ENCODE measurements at places on chromosomes 4 and X. TPM values are rescaled to one million over a fixed set of nuclear protein-coding genes. Genes with fewer than 3 reads are reported as not detected.

GRCh38 chr4:4329496-4329895, 39.4 kb downstream of the ZBTB49 start:
- H3K27me3 ChIP-seq: no peaks in the 10 kb centered on the region
- no peaks in the 10 kb centered on the region for H3K4me1 ChIP-seq
- no peak for DNase-seq
- no peak overlapping the region for H3K4me3 ChIP-seq
- no peaks in the 10 kb centered on the region for H3K36me3 ChIP-seq

The LINC00632 gene
- polyA plus RNA-seq: not detected

DNA sequence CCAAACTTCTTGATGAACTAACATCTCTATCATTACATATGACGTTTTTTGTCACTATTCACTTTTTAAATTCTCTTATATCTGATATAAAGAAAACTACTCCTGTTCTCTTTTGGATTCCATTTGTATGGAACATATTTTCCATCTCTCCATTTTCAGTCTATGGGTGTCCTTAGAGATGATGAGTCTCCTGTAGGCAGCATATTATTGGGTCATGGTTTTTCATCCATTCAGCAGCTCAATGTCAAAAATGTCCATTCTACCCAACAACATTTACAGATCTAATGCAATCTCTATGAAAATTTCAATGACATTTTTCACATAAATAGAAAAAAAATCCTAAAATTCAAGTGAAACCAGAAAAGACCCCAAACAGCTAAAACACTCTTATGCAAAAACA, 60.3 kb downstream of the BRWD3 start:
- no peak for DNase-seq
- no peak overlapping the region for H3K27ac ChIP-seq
- no peaks in the 10 kb centered on the region for H3K36me3 ChIP-seq
- no peaks in the 10 kb centered on the region for H3K4me1 ChIP-seq
- H3K4me3 ChIP-seq: no peak overlapping the region
- no peaks in the 10 kb centered on the region for H3K27me3 ChIP-seq

DNA sequence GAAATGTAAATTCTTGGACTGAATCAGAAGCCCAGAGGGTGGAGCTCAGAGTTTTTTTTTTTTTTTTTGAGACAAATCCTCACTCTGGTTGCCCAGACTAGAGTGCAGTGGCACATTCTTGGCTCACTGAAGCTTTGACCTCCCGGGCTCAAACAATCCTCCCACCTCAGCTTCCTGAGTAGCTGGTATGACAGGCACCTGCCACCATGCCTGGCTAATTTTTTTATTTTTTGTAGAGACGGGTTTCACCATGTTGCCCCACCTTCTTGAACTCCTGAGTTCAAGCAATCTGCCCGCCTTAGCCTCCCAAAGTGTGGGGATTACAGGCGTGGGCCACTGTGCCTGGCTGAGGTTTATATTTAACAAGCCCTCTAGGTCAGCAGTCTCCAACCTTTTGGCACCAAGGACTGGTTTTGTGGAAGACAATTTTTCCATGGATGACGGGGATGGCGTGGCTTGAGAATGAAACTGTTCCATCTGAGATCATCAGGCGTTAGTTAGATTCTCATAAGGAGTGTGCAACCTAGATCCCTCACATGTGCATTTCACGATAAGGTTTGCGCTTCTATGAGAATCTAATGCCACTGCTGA, 76.7 kb downstream of the FHIP1A start:
- H3K4me3 ChIP-seq: no peak overlapping the region
- no peak for DNase-seq
- H3K27me3 ChIP-seq: no peaks in the 10 kb centered on the region
- H3K4me1 ChIP-seq: no peaks in the 10 kb centered on the region
- H3K36me3 ChIP-seq: no peaks in the 10 kb centered on the region
- H3K27ac ChIP-seq: no peak overlapping the region

GRCh38 chrX:136488706-136489105, 959 bp downstream of the BRS3 start:
- H3K27me3 ChIP-seq: no peaks in the 10 kb centered on the region
- no peak overlapping the region for H3K27ac ChIP-seq
- H3K36me3 ChIP-seq: no peaks in the 10 kb centered on the region
- H3K4me3 ChIP-seq: no peak overlapping the region
- no peaks in the 10 kb centered on the region for H3K4me1 ChIP-seq

The MFAP3L gene
- not detected for polyA plus RNA-seq

The GPR101 gene
- not detected for polyA plus RNA-seq

- H3K4me3 ChIP-seq: no peak overlapping the region
- H3K4me1 ChIP-seq: peaks cover 5% of the 10 kb centered on the region
- H3K27me3 ChIP-seq: no peaks in the 10 kb centered on the region
- no peaks in the 10 kb centered on the region for H3K36me3 ChIP-seq
- no peak for DNase-seq
Measured at GRCh38 chr4:109077505-109077904, 225.0 kb downstream of the COL25A1 start.

GRCh38 chr4:141416219-141416618, 195.5 kb downstream of the ZNF330 start:
- H3K27ac ChIP-seq: no peak overlapping the region
- H3K4me1 ChIP-seq: no peaks in the 10 kb centered on the region
- H3K36me3 ChIP-seq: no peaks in the 10 kb centered on the region

- DNase-seq: peak; percentile 11
- H3K27ac ChIP-seq: no peak overlapping the region
- no peaks in the 10 kb centered on the region for H3K27me3 ChIP-seq
- H3K4me3 ChIP-seq: no peak overlapping the region
- H3K4me1 ChIP-seq: no peaks in the 10 kb centered on the region
- no peaks in the 10 kb centered on the region for H3K36me3 ChIP-seq
Measured at GRCh38 chrX:108001218-108001814, 19.1 kb upstream of the TEX13B start.

The CXCL5 gene
- not detected for polyA plus RNA-seq

DNA sequence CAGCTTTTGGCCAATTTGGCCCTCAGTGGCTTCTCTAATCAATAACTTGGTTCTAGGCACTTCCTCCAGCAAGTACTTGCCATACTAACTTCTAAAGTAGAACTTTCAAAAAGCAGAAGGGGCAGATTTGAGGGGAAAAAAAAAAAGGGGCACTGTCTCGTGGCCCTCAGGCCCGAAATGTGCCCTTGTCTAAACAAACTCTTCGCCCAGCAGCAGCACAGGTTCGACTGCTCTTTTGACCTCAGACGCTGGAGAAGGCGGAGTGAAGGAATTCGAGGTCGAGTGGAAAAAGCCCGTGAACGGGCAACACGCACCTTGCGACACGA, 775 bp downstream of the GRPEL1 start:
- H3K27ac ChIP-seq: peak overlapping the region; percentile 94
- no peaks in the 10 kb centered on the region for H3K27me3 ChIP-seq
- H3K4me1 ChIP-seq: peaks cover 46% of the 10 kb centered on the region
- H3K36me3 ChIP-seq: peaks cover 18% of the 10 kb centered on the region

DNA sequence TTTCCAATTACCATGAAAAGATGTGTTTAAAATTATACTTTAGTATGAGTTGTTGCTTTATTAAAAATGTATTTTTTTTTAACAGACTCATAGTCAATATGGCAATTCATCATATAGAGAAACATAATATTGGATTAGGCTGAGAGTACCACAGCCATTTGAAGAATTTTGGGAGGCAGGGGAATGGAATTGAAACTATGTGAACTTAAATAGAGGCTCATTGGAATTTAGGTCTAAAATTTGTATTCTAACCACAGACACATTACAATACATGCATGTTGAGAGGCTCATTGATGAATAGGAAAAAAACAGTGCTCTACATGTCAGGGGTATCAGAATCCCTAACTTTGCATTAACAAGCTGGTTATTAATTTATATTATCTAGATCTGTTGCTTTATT, 269.6 kb downstream of the DKK2 start:
- H3K4me1 ChIP-seq: no peaks in the 10 kb centered on the region
- H3K27me3 ChIP-seq: no peaks in the 10 kb centered on the region
- no peak overlapping the region for H3K27ac ChIP-seq
- no peak for DNase-seq
- H3K4me3 ChIP-seq: no peak overlapping the region
- H3K36me3 ChIP-seq: no peaks in the 10 kb centered on the region

The RBM46 gene
- not detected for polyA plus RNA-seq

DNA sequence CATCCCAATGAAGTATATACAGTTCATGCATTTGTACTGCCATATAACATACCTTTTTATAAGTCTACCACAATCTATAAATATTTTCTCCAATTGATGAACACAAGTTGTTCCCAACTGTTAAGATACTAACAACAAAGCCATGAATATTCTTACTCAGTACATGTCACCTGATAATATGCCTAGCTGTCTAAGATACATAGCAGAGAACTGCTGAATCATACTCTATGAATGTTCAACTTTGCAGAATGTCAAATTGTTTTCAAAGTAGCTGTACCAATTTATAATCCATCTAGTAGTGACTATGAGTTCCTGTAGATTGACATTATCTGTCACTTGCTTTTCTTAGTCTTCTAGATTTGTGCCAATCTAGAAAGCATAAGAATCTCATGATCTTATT, 84.9 kb downstream of the RAB28 start:
- no peak overlapping the region for H3K27ac ChIP-seq
- no peak for DNase-seq
- no peak overlapping the region for H3K4me3 ChIP-seq
- H3K4me1 ChIP-seq: no peaks in the 10 kb centered on the region

DNA sequence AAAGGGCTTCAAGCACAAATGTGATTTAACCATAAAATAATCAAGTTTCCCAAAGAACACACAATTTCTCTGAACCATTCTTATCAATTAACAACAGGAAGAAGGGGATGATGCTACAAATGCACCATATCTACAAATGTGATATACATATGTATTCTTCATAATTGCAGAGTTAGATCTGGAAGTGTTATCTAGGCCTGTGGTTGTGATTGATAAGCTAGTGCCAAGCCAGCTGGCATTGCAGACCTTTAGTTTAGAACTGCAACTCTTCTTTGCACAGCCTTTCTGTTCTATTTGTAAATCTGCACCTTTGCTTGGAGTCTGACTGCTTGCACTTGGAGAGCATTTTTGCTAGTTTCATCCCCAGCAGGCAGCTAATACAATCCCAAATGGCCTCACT, 145.5 kb upstream of the NPY2R start:
- H3K36me3 ChIP-seq: no peaks in the 10 kb centered on the region
- DNase-seq: no peak
- H3K4me3 ChIP-seq: no peak overlapping the region
- H3K4me1 ChIP-seq: no peaks in the 10 kb centered on the region
- no peak overlapping the region for H3K27ac ChIP-seq
- H3K27me3 ChIP-seq: no peaks in the 10 kb centered on the region

- DNase-seq: no peak
- H3K27me3 ChIP-seq: no peaks in the 10 kb centered on the region
- no peaks in the 10 kb centered on the region for H3K4me1 ChIP-seq
Measured at GRCh38 chr4:2449051-2449450, 19.9 kb upstream of the RNF4 start.

DNA sequence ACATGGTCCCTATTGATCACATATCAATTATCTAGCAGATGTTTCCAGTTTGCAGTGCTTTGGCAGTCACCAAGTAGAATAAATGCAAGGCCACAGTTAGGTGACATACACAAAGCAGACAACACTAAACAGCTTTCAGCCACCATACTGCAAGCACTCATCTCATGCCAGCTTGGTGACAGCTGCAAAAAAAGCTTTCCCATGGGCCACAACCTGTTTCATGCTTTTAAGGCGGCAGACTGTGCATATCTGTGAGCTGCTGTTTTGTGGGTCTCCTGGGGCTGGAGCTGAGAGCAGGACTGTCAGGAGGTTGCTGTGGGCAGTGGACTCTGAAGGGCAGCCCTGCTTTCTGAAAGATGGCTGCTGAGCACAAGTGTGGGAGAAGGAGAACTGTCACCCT, 82.6 kb downstream of the FHDC1 start:
- H3K27me3 ChIP-seq: no peaks in the 10 kb centered on the region
- peaks cover 3% of the 10 kb centered on the region for H3K4me1 ChIP-seq
- no peak overlapping the region for H3K27ac ChIP-seq
- no peak for DNase-seq

DNA sequence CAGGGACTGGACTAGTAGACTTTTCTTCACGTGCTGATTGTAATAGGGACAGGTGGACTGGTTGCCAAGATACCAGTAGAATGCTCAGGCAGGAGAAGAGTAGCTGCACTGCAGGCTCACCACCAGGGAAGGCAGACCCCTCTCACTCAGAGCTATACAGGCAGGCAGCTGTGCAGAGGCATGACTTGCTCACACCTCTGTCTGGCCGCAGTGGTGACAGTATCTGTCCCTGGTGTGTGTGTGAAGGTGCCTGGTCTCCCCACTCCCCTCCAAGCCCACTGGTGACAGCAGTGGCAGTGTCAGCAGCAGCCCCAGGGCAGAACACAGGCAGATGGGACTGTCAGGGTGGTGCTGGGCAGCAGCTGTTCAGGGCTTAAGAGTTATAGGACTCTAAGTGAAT, 140.7 kb downstream of the RPS6KA6 start:
- no peak overlapping the region for H3K27ac ChIP-seq
- H3K4me3 ChIP-seq: no peak overlapping the region
- no peaks in the 10 kb centered on the region for H3K36me3 ChIP-seq
- no peaks in the 10 kb centered on the region for H3K27me3 ChIP-seq
- H3K4me1 ChIP-seq: no peaks in the 10 kb centered on the region

DNA sequence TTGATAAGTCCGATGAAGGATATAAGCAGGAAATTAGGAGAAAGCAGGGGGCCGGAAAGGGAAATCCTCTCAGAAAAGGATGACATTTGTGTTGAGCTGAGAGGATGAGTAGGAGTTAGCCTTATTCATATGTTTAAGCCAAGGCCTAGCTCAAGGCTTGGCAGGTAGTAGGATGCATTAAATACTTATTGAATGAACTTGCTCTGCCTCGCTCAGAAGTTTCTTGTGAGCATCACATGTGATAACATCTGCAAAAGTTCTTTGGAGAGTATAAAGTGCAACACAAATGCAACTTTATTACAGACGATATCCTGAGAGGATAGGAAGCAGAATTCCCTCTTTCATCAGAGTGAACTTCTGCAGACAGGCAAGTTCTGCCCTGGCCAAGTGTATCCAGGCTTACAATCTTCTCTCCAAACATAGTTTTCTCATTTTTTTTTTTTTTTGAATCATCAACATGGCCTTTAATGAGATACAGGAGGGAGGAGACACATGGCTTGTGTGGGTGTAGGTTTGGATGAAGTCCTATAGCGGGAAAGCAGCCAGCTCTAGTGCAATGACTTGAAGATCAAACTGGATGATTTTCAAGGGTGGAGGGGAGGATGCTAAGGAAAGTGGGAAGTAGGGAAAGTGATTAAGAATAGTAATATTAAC, 48.1 kb downstream of the LUZP4 start:
- no peaks in the 10 kb centered on the region for H3K4me1 ChIP-seq
- no peak overlapping the region for H3K4me3 ChIP-seq
- H3K36me3 ChIP-seq: no peaks in the 10 kb centered on the region
- no peak for DNase-seq
- H3K27ac ChIP-seq: no peak overlapping the region
- peaks cover 2% of the 10 kb centered on the region for H3K27me3 ChIP-seq

The AMOT gene
- polyA plus RNA-seq: not detected

All from CD14-positive monocyte (primary cell).